ENCODE measurements at places on chromosomes 6 and 20.

- DNase-seq, result no peak
These were observed 190.9 kb downstream of the CENPW start for GRCh38 chr6:126530775-126531174.

DNA sequence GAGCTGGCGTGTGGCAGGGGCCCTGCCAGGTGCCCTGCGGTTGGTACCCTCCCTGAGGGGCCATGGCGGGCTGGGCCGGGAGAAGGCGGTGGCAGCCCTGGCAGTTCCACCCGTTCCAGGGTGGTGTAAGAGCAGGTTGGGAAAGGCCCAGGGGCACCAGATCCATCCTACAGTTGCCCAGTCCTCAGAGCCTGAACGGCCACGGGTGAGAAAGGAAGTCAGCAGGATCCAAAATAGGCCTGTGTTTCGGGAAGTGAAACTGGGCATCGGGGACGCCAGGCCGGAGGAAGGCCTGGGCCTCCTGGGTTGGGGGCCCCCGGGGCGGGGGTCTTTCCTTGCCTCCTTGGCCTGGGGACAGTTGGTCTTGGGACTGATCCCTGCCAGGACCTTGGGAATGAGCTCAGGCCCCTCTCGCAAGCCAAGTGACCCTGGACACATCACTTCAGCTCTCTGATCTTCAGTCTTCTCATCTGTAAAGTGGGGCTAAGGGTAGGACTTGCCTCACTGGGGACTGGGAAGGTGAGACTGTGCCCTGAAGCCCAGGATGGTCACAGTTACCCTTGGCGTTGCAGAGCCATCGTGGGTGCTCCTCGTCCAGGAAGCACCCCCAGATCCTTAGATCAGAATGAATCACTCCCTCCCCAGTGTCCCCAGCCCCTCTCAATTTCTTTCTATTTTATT, 18.1 kb upstream of the NOL4L start:
- no peak for DNase-seq

- no peak for DNase-seq
These were observed 275.7 kb downstream of the SOX4 start for GRCh38 chr6:21869085-21869771.

- DNase-seq, result no peak
These were observed 165.2 kb upstream of the TSHZ2 start for GRCh38 chr20:52806918-52807317.

- no peak for DNase-seq
These were observed 24.1 kb downstream of the HM13 start for GRCh38 chr20:31538326-31538725.

- peak; percentile 73 for DNase-seq
These were observed 22.2 kb downstream of the CEP57L1 start for GRCh38 chr6:109117346-109118035.

DNA sequence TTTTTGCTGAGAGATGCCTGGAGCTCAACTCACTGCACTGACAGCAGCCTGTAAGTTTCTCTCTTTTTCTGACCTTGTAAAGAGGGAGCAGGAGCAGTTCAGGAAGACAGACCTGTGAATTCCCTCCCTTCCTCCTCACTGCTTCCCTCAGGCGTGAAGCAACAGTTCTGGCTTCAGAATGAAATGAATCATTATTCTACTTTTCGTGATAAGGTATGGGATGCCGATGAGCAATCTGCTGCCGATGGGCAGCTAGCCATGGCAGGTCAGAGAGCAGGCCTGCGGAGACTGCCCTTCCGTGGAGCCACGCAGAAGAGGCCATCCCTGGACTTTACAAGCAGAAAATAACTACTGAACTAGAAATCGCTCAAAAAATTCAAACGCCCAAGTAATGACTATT, 426.5 kb upstream of the RNF217 start:
- DNase-seq, result no peak

DNA sequence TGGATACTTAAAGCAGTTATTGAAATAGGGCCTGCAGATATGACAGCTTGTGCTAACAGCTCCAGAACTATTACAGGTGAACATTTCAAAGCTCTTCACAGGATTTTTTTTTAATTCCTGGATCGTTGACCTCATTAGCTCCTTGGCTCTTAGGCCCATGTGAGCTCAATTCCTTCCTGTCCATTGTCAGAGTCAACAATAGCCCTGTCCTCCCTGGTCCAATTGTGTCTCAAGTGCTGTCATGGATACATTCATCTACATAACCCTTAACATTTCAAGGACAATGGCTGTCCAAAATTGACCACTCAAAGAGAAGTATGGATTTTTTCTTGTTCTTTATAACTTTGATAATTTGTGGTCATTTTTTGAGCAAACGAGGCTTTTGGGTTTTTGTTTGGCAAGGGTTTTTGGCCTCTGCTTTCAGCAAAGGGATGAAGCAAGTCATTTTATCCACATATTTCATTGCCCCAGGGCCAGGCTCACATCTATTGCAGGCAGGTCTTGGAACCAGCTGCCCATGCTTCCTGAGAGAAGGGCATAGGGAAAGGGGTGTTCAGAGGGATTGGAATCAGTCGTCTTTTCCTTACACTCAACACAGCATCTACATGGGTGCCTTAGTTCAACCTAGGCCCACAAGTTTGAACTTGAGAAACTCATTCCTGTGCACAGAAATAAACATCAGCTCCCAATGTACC, 282.1 kb downstream of the TPBG start:
- no peak for DNase-seq

GRCh38 chr6:31659649-31660380, 763 bp downstream of the C6orf47 start:
- peak; percentile 36 for DNase-seq

- DNase-seq, result no peak
These were observed 55.7 kb upstream of the PREP start for GRCh38 chr6:105458551-105458950.

DNA sequence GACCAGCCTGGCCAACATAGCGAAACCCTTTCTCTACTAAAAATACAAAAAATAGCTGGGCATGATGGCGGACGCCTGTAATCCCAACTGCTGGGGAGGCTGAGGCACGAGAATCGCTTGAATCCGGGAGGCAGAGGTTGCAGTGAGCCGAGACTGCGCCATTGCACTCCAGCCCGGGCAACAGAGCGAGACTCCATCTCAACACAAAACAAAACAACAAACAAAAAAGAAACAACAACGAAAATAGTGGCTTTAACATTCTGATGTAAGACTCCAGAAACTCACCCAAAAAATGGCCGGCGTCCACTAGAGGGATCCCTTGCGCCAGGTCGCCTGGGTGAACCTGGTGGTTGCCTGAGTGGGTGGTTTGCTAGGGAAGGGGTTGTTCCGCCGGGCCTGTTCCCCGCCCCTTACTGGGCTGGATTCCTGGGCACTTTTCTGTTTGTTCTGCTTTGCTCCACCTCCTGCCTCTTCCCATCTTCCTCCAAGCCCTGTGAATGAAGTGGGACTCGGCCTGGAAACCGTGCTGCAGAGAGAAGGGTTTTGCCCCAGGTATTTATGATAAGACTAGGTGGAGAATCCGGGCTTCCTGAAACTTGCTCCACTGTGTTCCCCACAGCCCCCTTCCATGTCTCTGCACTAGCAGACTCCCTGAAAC, 1.5 kb downstream of the PABPC1L start:
- peak; percentile 78 for DNase-seq

- DNase-seq, result no peak
These were observed 12.0 kb upstream of the ADGRF5 start for GRCh38 chr6:46933751-46934150.

DNA sequence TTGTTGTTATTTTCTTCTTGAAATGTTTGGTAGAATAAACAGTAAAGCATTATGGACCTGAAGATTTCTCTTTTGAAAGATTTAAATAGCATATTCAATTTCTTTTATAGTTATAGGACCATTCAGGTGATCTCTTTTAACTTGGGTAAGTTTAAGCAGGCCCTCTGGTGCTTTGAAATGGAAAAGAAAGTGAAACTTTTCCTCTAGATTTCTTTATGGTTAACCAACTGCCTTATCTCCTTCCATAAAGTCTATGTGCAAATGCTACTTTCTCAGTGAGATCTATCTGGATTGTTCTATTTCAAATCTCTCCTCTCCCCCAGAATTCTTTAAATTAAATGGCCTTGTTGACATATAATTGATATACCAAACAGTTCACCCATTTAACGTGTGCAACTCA, 54.0 kb downstream of the PHACTR2 start:
- no peak for DNase-seq

DNA sequence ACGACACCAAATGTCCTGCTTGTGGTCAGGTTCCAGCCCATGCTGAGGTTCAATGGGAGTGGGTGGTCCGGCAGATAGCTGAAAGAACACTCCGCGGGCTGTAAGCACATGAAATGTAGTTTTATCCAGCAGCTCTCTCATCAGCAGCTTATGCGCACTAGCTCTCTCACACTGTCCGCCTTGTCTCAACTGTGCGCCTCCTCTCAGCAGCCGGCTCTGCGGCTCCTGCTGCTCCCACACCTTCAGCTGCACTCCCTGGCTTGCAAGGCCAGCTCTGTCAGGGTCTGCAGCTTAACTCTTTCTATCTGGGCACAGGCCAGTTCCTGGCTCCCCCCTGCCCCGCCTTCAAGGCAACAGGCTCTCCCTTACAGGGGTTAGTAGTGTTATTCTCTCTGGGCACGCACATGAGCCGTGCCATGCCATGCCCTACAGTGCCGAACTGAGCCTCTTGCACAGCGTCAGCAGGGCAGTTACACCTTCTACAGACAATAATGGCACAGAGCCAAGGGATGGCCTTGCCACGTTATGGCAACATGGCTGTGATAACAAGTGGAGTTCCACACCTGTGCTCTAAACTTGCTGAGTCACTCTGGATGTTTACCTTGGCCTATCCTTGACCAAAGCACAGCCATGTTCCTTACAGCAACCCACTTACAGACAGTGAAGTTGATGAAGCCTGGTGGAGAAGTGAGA, 84.0 kb upstream of the LRFN2 start:
- no peak for DNase-seq

GRCh38 chr20:3248167-3248992, 9.4 kb upstream of the SLC4A11 start:
- DNase-seq, result peak; percentile 69

DNA sequence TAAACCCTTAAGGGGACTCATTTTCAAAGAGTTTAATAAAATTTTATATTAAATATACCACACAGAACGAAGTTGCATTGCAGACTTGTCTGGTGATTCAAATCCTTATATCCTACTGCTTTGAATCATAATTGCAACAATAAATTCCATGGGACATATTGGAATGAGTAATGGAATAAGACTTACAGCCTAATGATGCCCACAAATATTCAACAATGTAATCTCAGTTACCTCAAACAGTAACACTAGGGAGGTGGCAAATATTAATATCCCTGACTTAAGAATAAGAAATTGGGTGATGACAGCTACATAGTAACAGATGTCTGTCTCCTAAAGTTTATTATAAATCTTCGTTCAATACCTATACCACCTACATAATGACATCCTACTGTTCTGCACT, 52.6 kb downstream of the BMP5 start:
- no peak for DNase-seq

DNA sequence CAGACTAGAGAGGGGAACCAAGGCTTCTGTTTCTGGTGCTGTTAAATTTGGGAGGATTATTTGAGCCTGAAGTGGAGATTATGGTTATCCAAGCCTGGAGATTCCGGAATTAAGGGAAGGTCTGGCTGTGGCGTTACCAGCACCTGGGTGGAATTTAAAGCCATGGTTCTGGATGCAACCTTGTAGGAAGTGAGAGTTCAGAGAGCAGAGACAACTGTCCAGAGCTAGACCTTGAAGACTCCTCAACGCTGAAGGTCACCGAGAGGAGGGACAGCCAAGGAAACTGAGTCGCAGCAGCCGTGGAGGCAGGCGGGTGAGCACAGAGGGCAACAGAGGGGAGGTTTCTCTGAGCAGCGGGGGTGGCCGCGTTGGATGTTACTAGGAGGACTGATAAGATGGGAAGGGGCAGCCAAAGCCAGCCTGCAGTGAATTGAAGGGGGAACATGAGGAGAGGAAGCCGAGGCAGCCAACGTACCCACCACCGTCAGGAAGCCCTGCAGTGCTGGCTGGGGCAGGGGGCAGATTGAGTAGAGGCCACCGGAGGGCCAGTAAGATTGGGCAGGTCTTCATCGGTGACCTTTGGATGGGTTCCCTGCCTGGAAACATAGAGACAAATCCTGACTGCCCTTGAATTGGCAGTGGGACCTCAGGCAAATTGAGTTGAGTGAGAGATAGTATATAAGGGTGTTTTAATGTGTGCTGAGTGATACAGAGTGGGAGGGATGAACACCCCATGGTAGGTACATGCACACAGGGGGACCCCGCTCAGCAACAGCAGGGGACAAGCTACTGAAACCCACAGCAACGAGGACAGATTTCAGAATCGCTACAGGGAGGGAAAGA, 90.3 kb downstream of the SNX5 start:
- DNase-seq, result no peak

DNA sequence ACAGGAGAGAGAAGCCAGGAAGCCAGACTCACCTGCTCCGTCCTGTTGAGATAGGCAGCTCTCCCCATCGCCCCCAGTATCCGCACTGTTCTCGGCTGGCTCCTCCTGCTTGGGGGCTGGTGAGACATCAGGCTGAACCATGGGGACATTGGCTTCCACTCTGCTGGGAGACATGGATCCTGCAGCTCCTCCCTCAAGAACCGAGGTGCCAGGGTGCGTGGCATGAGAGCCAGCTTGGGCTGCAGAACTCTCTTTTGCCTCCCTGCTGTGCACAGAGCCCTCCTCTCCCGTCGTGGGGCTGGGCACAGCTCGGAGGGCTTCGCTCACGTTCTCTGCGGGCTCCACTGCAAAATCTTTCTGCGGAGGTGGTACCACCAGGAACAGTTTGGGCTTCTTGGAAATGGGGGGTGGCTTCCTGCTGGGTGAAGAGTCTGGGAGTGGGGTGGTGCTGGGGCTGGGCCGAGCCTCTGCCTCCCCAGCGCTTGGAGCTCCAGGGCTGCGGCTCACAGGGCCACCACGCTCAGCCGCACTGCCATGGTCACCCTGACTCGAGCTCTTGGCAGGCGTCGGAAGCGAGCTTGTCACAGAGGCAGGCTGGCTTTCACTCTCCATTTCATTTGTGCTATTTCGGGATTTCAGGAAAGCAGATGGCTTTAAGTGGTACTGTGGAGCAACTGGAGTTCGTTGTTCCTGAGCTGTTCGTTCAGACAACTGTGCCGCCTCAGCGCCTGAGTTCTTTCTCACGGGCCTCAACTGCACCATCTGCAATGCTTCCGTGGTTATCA, 26.5 kb downstream of the HEBP2 start:
- DNase-seq, result no peak

DNA sequence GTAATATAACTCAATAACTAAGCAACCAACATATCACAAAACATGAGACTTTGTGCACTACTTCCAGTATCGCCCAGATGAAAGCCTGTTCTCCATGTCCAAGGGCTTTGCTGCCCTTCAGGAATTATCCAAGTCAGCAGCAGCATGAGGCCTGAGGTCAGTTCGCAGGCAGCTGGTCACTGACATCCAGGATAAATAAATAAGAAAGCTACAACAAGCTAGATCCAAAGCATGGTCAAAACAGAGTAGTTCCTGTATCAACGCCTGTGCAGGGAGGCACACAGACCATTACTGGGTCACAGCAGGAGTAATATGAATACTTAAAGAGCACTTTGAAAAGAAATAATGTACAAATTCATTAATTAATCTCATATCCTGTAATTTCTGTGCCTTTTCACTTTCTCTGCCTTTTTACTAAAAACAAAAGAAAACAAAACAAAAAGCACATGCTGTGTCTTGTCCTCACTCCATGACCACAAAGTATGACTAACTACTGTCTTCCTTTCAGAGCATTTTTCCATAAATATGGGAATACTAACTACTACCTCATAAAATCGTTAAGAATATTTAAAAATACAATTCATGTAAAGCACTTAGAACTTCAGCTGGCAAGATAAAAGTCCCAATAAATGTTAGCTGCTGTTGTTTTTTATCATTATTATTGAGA, 374.9 kb upstream of the IRAK1BP1 start:
- DNase-seq, result no peak

Measured in KBM-7 (cell line).